ENCODE measurements at places on chromosomes 12 and 14. TPM values are rescaled to one million over a fixed set of nuclear protein-coding genes. Genes with fewer than 3 reads are reported as not detected.
A peak's percentile ranks its signal among the peaks of the same experiment; 100 is the strongest.

The PAPLN gene
- 4.2 TPM for total RNA-seq

The SLCO1B3 gene
- total RNA-seq, result not detected

- DNase-seq, result no peak
Observed at GRCh38 chr14:74848768-74849167, 27.2 kb downstream of the PROX2 start.

- DNase-seq, result no peak
Observed at GRCh38 chr14:72621387-72622065, 272.4 kb downstream of the DPF3 start.

DNA sequence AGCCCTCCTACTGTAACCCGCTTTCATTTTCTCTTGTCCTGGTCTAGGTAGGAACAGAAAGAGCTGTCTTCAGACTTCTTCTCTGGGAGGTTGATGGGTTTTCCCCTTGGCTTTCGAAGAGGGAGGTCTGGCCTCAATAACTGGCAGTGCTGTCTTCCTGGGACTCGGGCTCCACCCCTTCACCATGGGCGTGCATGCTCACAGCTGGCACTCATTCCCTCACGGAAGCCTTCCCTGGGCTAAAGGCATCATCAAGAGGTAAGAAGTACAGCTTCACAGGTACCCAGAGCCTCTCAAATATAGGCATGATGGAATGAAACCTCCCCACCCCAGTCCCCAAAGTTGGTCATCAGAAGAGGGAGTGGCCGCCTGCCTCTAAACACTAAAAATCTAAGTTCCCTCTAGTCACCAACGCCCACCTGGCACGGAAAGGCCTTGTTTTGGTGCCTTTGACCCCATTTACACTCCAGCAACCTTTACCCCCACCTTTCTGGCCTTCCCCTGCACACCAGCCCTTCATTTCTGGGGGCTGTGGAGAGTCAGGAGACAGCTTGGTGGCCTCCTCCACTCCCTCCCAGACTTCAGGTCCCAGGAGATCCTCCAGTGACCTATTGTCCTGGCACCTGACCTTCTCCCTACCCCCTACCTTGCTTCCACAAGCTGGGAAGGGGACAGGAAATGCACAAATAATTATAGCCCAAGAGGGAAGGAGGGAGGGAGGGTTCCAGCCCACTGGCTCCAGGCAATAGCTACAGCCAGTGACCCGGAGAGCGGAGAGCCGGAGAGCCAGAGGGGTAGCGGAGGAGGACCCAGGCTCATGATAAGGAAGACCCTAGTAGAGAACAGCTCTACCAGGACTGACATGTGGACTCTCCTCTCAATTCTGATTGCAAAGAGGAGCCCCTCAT is 2.8 kb downstream of the RAPGEF3 start:
- no peak for DNase-seq

DNA sequence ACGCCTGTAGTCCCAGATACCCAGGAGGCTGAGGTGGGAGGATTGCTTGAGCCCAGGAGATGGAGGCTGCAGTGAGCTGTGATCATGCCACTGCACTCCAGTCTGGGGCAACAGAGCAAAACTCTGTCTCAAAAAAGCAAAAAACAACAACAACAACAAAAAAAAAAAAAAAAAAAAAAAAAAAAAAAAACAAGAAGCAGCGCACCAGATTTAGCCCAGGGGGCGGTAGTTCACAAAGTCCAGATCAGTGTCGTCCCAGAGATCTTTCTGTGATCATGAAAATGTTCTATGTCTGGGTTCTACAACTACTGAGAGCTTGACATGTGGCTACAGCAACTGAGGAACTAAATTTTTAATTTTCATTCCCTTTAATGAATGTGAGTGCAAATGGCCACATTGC is 27.4 kb downstream of the OAS2 start:
- peak; percentile 13 for DNase-seq
